ENCODE measurements at places on chromosomes 3 and 15.

GRCh38 chr15:71431343-71432336 is 316.4 kb downstream of the THSD4 start:
- no peak for DNase-seq

DNA sequence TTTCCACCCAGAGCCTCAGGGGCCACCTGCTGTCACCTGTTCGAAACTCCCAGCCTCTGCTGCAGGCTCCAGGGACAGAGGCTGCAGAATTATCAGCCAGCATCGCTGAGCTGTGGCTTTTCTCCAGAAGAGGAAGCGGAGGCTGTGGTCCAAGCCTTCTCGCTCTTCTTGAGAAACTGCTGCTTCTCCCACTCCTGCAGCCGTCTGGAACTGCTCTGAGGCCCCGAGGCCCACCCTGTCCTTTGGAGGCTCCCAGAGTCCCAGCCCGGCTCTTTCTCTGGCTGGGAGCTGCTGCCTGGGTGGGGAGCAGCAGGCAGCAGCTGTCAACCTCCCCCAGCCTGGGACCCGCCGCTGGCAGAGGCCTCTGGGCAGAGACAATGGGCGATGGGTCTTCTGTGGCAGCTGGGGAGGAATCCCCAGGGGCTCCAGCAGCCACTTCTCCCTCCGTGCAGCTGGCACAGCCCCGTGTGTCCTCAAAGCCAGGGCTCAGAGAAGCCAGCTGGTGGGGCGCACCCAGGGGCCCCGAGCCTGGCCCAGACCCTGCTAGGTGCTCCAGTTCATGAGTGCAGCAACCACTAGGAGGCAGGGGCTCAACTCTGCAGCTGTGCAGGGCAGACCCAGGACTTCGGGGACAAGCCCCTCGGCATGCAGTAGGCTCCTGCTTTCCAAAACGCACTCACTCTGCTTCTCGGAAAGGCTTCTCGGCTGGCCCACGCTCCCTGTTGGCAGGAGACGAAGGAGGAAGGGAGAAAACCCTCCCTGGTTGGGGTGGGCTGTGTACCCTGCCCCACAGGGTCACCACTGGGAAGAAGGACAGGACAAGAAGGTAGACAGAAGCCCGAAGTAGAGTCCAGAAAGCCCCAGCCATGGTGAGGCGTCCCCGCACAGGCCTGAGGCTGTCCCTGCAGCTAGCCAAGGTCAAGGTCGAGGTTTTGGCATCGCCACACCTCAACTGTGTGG is 49.9 kb upstream of the FURIN start:
- no peak for DNase-seq

GRCh38 chr3:13177641-13178040 is 104.4 kb upstream of the IQSEC1 start:
- DNase-seq, result no peak

DNA sequence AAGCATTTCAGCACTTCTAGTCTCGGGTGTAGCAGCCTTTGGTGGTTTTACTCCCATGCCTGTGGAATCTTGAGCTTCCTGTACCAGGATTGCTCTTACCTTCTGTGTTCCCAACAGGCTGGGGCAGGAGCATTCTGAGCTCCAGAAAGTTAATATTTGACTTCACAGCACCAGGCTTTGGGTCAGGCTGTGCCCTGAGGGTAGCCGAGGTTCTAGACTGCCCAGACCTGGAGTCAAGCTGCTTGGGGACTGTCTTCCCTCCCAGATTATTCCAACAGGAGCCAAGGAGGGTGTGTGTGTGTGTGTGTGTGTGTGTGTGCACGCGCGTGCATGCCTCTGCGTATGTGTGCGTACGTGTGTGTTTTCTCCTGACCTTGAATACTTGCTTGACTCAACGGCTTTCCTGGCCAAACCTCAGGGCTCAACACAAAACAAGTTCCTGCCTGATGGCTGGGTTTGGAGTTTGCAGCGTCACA is 94.8 kb downstream of the FLNB start:
- DNase-seq, result no peak

DNA sequence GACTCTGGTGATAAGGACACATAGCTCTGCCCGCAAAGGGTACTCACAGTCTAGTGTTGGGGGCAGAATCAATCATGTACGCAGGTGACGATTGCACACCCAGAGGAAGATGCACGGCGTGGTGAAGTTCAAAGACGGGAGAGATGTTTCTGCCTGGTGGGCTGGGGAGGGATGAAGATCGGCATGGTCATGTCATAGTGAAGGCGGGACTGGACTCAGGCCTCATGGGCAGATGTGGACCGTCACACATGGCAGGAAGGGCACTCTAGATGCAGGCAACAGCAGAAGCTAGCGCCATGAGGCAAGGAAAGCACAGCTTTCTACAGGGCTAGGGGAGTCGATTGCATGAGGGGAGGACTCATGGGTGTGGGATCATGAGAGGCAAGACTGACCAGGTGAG is 240.6 kb downstream of the OPA1 start:
- no peak for DNase-seq

DNA sequence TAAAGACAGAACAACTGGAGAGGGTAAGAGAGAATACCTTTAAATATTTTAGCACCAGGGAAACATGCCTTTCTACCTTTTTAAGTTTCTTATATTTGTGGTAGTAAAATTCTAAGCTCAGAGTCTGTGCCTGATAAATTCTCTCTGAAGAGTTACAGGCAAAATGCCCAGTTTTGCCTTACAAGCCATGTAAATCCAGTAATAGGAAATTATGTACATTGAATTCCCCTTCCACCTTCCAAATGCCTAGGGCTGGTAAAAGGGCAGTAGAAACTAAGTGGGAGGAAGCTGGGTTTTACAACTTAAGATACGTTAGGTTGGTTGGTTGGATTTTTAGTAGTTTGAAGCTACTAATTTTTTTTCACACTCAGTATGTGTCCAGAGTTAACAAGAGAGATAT is 43.1 kb upstream of the TP63 start:
- no peak for DNase-seq

DNA sequence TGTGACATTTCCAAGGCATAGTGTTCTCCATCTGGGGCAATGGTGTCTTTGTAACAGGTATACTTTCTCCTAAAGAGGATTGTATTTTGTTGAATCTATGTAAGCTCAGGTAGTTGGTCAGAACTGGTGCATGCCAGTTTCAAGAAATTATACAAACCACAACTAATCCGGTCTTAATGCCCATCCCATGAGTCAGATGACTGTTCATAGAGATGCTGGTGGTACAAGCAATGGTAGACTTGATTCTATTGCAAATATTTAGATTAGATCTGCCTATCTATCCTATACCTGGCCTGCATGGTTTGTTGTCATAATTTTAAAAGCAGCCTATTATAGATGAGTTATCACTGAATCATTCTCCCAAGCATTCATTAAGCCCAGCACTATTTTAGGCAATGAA is 43.5 kb downstream of the ATP13A5 start:
- DNase-seq, result no peak

DNA sequence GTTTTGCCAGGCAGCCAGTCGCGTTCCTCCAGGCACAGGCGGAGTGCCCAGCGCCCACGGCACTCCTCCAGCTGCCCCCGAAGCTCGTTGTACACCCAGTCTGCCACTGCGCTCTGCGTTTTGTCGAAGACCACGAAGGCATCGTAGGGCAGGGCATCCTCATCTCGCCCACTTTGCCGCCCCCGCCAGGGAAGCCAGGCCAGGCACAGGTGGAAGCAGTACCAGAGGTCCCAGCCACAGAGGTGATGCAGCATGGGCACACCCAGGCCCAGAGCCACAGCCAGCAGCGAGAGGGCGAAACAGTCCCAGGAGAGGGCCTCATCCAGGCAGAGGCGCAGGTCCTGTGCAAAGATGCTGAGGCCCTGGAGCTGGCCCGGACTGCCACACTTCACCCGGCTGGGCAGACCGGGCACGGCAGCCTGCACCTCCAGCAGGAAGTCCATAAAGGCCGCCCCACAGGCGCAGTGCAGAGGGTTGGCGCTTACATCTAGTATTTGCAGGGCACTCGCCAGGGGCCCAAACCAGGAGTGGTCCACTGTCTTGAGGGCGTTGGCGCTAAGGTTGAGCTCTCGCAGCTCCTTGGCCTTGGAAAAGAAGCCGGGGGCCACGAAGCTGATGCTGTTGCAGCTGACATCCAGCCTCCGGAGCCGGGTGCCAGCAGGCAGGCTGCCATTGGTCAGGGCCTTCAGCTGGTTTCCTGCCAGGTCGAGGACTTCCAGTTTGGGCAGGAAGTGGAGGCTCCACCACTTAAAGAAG is 3.7 kb downstream of the TLR9 start:
- no peak for DNase-seq

DNA sequence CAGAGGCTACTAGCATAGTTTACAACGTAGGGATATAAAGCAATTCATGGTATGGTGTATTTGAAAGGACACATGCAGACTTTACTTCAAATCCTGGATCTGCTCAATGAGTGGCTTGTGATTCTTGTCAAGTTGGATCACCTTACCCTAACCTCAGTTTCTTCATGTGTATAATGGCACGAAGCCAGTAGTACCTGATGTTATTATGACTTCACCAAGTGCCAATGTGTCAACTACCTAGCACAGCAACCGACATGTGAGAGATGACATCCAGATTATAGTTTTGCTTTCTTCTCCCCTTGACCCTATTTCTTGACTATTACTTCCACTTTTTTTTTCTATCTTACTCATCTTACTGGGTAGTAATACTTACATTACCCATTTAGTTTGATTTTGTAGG is 304.5 kb downstream of the RBMS3 start:
- DNase-seq, result no peak

- DNase-seq, result no peak
Observed at GRCh38 chr3:109241459-109242186, 74.7 kb downstream of the DPPA2 start.

DNA sequence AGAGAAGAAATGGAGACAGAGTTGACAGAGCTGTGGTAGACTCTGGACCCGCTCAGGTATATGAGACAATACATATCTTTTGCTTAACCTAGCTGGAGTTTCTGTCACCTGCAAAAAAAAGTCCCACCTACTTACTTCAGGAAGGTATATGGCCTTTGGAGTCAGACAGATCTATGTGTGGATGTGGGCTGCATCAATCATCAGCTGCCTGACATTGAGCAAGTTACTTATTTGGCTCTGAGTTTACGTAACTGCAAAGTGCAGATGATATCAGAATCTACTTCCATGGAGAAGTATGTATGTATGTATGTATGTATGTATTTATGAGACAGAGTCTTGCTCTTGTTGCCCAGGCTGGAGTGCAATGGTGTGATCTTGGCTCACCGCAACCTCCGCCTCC is 124.3 kb downstream of the MYLK start:
- DNase-seq, result no peak

DNA sequence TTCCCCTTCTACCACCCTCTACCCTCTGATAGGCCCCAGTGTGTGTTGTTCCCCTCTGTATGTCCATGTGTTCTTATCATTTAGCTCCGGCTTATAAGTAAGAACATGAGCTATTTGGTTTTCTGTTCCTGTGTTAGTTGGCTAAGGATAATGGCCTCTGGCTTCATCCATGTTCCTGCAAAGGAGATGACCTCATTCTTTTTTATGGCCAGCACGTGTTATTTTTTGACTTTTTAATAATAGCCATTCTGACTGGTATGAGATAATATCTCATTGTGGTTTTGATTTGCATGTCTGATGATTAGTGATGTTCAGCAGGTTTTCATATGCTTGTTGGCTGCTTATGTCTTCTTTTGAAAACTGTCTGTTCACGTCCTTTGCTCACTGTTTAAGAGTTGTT is 63.1 kb upstream of the NPHP3 start:
- no peak for DNase-seq

DNA sequence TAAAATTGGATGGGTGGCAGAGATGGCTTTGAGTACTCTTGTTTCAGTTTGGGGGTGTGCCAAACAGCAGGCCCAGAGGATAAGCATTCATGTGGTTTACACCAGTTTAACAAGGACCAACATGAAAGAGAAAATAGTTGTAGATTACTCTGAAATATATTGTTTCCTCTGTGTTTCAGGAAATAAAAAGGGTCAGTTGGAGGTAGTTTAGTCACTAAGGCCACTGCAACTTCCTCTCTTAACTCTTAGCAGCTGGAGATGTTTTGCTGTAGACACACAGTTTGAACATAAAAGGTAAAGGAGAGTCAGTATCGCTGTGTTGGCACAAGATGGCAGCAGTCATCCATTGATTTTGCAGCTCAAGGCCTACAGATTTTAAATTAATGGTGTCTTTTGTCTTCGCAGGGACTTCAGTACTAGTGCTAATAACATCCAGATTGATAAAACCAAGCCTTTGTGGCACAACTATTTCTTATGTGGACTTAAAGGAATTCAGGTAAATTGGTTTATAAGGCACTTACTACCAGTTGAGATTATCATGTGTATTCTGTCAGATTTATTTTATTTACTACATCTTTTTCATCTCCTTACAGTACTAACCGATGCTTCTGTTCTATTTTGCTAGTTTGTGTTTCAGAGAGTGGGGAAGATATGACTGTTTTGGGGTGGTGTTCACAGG is 65.5 kb downstream of the GALK2 start:
- DNase-seq, result peak; percentile 74

DNA sequence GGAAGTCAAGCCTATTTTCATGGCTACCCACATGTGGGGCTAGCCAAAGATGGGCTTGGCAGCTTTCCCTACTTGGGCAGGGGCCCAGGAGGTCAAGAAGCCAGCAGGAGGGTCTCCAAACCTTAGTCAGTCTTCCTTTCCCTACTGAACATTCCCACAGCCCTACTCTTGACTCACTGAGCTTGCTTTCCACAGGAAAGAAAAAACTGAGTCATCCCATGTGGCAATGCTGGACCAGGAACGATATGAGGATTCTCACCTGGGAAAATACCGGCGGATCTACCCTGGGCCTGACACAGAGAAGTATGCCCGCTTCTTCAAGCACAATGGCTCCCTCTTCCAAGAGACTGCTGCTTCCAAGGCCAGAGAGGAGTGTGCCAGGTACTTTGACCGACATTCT is 3.7 kb upstream of the NGRN start:
- no peak for DNase-seq

GRCh38 chr3:25843332-25843731 is 53.4 kb downstream of the OXSM start:
- no peak for DNase-seq

DNA sequence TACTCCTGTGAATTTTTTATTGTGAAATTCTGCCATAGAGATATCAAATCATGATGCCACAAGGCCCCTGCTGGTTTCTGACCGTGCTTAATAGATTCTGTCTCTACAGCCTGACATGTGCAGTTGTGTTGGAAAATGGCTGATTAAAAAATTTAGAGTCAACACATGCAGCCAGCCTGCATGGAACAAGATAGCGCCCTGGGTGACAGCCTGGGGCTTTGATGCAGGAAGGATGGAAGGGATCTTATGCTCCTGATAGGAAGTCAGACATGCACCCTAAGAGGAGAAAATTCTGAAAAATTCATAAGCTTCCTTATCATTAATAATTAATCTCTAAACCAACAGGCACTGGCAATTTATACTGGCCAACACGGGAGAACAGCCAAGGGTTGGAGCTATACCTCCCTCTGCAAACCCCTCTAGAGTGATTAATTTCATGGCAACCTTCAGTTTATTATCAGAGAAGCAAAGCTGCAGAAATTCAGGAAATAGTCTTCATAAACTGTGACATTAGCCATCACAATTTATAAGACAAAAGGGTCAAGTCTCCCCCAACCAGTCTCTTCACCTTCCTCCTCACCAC is 198.4 kb downstream of the CADPS start:
- DNase-seq, result no peak
